ENCODE measurements at places on chromosomes 2 and 18.

DNA sequence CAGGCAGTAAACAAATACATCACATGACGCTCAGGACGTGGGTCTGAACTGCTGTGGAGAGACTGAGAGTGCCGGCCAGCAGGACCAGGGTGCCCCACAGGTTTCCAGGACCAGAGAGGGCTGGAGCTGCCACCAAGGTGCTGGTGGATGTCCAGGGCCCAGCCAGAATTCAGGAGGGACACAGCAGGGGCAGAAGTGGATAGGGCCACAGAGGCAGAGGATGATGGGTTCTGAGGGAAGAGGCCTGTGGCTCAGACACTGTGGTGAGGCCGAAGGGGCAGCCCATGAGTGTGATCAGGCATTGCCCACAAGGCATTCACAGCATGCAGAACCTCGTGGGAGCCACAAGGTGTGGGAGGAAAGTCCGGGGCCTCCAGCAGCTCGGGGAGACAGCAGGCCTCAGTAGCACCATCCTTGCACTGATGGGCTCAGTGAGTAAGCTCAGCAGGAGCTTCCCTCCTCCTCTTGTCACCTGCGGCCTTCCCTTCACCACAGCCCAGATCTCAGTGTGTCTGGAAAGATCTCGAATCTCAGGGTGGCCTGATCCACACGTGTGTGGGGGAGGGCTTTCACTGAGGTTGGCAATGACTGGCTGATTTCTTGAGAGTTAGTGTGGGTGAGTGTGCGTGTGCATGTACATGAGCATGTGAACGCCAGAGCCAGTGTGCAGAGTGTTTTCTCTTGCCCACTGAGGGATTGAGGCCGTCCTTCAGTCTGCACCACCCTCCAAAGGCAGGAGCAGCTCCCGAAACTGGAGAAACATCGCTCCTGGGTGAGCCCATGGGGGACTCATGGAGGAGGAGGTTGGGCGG, 181.8 kb upstream of the RAB6C start:
- no peak for DNase-seq

- no peak for DNase-seq
Observed at GRCh38 chr18:80259610-80260009, 12.3 kb upstream of the PARD6G start.

DNA sequence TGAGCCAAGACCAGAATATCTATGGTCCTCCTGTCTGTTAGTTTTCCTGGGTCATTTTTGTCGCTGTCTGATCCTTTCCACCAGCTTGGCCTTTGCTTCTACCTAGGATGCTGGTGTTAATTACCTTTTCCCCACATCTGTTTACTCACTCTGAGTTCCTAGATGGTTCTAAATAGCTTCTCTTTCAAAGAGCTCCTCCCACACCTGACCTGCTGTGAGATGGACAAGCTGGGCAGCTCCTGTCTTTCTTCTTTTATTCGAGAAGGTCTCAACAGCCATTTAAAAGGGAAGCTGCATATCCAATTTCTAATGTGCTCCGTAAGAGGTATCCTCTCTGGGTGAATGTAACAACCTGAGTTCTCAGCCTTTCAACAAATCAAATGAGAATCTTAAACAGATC, 156.2 kb downstream of the HRH4 start:
- no peak for DNase-seq

DNA sequence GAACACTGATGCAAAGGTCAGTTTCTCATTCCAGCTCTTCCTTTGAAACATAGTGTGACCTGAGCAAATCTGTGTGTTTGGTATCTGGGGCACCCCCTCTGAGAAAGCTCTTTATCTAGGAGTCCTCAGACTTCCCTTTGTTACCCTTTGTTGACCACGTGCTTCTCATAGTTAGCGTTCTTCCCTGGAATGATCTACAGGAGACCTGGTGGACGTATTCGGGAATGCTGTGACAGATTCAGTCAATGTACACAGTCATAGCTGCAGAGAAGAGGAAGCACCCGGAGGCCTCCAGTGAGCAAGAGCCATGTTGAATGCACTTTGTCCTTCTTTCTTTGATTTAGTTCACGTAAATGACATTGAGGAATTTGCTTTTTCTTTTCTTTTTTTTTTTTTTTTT, 10.7 kb upstream of the CHMP1B start:
- DNase-seq = no peak

DNA sequence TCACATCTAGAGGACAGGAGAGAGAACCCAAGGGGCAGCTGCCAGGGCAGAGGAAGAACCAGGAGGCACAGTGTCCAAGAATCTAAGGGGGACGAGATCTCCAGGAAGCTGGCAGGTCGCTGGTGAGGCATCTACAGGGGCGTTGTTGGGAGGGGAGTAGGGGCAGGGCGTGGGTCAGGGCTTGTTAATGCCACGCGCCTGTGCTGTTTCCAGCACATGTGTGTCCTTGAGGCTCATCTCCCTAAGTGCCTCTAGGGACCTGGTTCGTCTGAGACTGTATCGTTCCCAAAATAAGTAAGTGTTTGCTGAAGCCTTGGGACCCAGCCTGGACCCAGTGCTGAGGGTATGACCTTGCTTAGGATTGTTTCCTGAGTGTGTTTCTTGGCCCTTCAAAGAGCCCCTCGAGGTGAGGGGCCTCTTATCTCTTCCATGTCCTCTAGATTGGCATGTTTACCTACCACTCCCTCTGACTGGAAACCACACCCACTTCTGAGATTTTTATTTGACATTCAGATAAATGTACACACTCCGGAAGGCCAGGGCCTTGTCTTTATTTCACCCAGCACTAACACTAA, 22.2 kb downstream of the HK2 start:
- no peak for DNase-seq

DNA sequence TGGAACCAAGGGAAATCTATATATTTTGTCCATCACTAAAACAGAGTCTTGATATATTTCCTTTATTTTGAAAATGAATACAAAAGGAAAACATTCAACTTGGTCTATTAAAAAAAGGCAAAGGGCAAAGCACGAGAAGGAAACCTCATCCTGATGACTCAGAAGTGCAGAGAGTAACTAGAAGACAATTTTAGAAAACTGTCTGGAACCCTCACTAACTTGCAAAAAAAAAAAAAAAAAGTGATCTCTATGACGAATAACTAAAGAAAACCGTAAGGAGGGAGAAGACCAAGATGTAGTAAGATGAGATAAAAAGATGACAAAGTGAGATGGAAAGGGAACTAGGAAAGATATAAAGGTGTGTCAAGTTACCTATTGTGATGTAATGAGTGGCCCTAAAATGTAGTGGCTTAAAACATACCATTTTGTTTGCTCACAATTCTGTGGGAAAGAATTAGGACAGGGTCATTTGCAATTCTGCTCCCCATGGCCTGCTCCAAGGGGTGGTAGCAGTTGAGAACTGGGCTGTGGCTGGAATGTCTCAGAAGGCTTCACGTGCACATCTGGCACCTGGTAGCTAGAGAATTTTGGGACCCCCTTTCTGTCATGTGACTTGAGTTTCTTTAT, 303.0 kb downstream of the DYSF start:
- no peak for DNase-seq
